ENCODE measurements at places on chromosomes 6 and 20. TPM values are rescaled to one million over a fixed set of nuclear protein-coding genes. Genes with fewer than 3 reads are reported as not detected.

PDE10A gene
- 6.9 TPM for total RNA-seq

NECAB3 gene
- 13.2 TPM for total RNA-seq

PRICKLE4 gene
- not detected for total RNA-seq

DNA sequence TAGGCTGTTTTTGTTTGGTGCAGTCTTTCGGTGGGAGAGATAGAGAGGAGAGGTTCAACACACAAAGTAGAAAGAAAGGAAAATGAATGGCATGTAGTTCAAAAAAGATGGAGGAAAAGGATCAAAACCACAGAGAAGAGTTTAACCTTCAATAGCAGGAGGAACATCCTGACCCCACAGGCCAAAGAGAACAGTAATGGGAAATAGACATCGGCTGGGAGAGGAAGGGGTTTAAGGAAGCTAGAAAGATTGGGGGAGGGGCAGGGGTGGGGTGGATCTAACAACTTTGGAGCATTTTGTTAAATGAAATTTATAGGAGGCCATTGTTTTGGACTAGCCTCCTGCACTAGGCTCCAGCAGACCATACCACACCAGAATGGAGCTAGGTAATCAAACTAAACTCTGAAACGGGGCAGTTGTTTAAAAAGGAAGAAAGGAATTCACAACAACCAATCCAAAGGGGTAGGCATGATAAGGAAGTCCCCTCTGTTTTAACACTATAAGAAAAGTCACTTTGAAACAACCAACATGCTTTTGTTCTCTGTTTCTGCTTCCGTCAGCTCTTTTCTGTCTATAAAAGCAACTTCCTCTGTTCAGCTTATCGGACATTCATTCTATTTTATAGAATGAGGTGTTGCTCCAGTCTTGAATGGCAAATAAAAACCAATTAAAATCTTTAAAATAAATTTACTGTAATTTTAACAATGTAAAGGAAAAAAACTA lies 82.6 kb downstream of the EPB41L2 start:
- DNase-seq, result no peak

- DNase-seq, result no peak
These were observed 72.2 kb upstream of the SPTLC3 start for GRCh38 chr20:12936524-12936923.

All from epithelial cell of proximal tubule (primary cell).